Activated CD8-positive, alpha-beta memory T cell treated with anti-CD3 and anti-CD28 coated beads for 24 hours (primary cell): ENCODE measurements at places on chromosomes 7 and 10.
A peak's percentile ranks its signal among the peaks of the same experiment; 100 is the strongest.

- no peak for DNase-seq
Observed at GRCh38 chr10:31816318-31816717, 112.3 kb downstream of the ARHGAP12 start.

- no peak for DNase-seq
Observed at GRCh38 chr10:76892766-76893479, 744.7 kb downstream of the KCNMA1 start.

DNA sequence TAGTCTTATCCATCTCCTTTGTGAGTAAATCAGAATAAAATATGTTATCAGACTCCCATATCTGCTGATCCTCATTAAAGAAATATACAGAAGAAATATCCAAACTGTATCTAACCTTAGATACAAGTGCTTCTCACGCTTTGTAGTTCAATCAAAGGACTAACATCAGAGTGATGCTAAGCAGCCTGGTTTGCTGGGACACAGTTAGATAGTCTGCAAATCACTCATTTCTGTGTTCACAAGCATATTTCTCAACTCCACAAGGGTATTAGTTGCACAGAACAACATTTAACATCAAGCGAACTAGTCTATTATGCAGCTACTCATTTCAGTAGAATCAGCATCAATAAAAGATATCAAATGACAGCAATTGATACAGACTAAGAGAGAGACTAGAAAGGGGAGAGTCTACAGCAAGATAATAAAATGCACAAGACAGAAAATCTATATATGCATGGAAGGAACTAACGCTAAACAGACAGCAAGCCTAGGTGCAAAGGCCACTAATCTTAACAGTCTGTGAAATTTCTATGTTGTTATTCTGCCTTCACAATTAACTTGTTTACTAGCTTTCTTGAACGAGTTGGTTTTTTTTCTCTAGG lies 30.0 kb downstream of the DNAJC12 start:
- no peak for DNase-seq

DNA sequence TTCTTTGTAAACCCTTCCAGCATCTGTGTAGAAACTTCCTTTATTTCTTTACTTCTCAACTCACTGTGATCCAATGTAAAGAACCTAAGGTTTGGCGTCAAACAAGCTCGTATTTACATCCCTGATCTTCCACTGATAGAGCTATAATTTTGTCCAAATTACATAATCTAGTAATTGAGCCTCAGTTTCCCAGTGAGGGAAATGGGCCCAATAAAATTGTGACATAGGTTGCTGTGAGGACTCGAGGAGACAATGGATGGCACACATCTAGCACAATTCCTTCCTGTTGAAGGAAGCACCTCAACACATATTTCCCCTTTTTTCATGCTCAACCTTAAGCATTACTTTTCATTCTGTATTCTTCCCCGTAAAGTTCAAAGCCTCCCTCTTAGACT lies 193.3 kb upstream of the BMPER start:
- DNase-seq, result no peak

- DNase-seq, result no peak
Observed at GRCh38 chr7:43193893-43194292, 81.4 kb downstream of the HECW1 start.

GRCh38 chr10:111435871-111436270 lies 359.0 kb downstream of the ADRA2A start:
- no peak for DNase-seq

GRCh38 chr7:70570029-70570428 lies 561.9 kb upstream of the GALNT17 start:
- no peak for DNase-seq

DNA sequence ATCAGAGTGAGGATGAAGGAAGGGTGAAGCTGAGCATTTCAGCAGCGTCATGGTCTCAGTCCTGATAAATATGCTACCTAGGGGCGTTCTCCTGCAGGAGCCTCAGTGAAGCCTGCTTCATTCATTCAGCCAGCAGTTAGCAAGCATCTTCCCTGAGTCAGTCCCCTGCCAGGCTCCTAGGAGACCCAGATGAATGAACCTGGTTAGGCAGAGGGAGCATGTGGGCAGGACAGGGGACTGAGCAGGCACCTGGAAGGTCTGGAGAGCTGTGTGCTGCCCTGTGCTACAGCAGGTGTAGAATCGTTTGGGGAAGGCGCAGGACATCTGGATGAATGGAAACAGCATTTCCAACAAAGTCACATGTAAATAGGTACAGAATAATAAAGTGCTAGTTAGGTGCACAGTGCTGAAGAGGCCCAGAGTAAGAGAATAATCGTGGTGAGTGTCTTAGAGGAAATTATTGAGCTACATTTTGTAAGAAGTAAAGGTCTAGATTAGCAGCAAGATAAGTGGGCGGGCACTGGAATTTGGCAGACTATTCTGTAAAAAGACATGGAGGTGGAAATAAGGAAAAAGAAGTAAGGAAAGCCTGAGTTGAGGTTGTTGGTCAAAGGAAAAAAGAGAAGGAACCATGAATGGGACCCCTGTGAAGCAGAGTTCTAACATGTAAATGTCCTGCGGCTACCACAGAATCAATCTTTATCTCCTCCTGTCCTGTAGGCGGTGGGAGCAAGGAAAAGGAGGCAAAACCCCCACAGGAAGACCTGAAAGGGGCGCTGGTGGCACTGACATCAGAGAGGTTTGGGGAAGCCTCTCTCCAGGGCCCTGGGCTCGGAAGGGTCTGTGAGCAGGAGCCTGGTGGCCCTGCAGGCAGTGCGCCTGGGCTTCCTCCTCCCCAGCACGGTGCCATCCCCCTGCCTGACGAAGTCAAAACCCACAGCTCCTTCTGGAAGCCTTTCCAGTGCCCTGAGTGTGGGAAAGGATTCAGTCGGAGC lies 12.0 kb downstream of the ZSCAN25 start:
- peak; percentile 47 for DNase-seq

- DNase-seq, result no peak
Observed at GRCh38 chr7:93927585-93927984, 6.0 kb downstream of the GNG11 start.

DNA sequence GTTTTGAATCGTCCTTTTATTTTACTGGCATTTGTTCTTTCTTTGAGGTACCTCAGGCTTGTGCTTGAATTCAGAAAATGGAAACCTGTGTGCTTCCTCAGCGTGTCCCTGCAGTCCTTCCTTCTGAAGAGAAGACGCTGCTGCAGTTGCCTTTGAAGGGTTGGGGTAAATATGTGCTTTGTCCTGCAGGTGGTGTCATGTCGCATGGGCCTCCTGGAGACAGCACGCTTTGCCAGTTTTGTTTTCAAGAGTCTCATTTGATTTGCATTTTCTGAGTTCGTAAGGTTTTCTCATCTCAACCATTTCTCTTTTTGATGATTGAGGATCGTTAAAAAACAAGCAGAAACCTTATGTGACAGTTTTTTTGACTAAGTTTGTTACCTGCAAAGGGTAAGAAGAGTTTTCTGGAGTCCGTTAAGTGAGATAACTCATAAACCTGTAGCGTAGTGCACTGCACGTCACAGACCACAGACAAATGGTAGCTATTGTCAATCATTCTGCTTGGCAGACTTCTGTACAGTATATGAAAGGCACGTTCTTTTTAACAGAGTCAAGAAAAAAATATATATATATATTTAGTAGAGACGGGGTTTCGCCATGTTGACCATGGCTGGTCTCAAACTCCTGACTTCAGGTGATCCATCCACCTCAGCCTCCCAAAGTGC lies 57.0 kb downstream of the CDC123 start:
- DNase-seq, result no peak

DNA sequence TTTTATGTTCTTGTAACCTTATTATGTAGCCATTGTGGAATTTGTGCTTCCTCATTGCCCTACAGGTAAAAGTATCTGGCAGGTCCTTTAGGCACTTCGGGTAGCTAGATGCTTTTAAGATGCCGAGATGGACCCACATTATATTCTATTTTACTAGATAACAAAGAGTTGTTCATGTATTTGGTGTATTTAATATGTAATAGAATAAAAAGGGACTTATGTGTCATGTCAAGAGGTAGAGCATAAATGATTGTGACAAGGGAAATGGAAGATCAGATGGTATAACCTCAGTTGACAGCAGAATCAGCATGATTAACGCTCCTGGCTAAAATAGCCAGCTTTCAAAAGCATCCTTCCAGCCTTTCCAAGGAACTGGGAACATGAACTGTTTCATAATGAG lies 50.6 kb downstream of the NPY start:
- no peak for DNase-seq

DNA sequence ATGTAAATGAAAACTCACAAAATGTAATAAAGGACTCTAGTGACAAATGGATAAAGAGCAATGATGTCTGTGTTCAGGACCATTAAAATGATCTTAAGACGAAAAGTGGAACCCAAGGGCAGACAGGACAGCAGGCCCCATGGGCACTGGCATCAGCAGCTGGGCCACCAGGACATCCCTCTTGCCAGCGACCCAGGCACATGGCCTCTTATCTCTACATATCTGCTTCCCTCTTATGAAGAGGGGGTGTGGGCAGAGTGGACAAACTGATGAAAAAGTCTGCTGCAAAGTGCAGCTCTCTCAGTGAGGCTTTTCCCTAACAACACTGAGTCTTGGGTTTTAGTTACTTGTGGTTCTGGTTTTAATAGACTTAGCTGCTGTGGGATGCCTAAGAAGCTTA lies 44.8 kb upstream of the ANKRD1 start:
- DNase-seq, result no peak

- DNase-seq, result no peak
Observed at GRCh38 chr7:121084256-121084655, 95.7 kb downstream of the CPED1 start.

- no peak for DNase-seq
Observed at GRCh38 chr10:113494761-113495160, 58.1 kb upstream of the HABP2 start.

GRCh38 chr7:16667355-16667754 lies 21.4 kb downstream of the BZW2 start:
- no peak for DNase-seq

DNA sequence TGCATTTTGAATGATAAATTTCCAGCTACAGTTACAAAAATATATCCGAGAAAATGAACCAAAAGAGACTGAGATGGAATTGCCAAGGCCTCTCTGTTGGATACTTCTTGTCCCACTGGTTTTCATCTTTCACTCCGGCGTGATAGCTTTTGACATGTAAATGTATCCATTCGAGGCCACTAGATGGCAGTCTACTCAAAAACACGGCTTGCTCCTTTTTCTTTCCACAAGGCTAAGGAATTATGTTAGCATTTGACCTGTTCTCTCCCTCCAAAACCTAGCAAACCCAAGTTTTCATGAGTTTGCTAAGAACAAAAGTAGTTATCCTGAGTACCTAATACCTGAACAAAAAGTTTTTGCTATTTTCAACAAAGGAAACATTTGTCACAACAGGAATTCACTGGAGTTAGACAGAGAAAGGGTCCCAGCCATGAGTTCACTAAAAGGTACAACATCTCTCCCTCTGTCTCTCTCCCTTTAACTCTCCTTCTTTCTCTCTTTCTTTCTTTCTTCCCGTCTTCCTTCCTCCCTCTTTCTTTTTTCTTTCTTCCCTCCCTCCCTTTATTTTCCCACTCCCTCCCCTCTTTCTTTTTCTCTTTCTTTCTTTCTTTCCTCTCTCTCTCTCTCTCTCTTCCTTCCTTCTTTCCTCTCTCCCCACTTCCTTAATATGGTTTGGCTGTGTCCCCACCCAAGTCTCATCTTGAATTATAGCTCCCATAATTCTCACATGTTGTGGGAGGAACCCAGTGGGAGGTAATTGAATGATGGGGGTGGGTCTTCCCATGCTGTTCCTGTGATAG lies 207.9 kb upstream of the MYO3A start:
- DNase-seq, result no peak

GRCh38 chr10:79069325-79070080 lies 737 bp downstream of the ZMIZ1 start:
- peak; percentile 77 for DNase-seq

DNA sequence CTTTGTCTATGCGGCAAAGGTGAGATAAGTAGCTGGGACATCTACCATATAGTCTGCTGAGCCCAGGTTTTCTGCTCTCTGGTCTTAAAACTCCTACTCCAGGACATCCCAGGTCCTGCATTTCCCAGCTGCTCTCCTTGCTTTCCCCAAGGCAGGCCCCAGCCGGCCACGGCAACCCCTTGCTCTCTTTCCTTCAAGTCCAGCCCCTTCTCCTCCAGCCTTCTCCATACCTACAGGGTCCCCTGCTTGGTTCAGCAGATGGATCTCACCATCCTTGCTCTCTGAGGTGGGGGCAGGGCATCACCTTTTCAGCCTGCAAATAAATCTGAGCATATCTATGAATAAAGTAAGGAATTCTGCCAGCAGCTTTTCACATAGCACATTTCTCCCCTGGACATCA lies 8.7 kb downstream of the GIMAP5 start:
- peak; percentile 60 for DNase-seq

DNA sequence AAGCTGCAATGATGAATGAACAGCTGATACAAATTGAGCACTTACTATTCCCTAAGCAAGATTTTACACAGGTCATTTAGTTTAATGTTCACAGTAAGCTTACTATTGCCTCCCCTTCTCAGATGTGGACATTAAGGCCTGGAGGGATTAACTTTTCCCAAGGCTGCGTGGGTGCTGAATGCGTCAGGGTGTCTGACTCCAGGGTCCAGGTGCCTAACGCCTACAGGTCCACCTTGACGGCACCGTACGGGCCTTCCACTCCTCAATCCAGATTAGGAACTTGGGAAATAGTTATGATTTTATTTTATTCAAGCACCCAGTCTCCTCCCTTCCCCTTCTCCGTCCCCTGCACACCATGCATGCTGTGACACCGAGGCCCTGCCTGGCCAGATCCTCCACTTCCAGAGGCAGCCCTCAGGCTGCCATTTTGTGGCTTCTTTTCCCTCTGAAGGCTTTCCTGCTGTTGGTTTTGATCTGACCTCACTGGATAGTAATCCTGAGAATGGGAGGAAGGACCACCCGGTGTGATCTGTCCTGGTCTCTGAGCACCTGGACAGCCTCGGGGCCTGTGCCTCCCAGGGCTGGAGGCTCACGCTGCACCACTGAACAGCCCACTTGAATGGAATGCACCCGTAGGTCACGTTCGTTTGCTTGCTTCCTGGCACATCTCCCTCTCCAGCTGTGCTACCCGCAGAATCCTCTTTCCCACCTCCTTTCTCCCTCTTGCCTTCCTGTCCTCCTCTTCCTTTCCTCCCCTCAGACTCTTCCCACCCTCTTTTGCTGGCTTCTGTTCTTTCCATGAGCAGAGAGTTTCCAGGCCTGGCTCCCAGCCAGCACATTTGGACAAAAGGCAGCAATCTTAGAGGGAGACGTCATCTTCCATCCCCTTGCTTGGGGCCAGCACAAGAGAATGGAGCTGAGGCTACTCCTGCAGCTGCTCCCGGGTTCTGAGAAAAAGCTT lies 14.4 kb downstream of the DENND2A start:
- no peak for DNase-seq
